ENCODE measurements at places on chromosomes 1 and 21.

GRCh38 chr1:150905301-150905700, 18.4 kb downstream of the CTXND2 start:
- DNase-seq: no peak

GRCh38 chr1:230270559-230271281, 155.4 kb downstream of the PGBD5 start:
- DNase-seq: peak; percentile 88

DNA sequence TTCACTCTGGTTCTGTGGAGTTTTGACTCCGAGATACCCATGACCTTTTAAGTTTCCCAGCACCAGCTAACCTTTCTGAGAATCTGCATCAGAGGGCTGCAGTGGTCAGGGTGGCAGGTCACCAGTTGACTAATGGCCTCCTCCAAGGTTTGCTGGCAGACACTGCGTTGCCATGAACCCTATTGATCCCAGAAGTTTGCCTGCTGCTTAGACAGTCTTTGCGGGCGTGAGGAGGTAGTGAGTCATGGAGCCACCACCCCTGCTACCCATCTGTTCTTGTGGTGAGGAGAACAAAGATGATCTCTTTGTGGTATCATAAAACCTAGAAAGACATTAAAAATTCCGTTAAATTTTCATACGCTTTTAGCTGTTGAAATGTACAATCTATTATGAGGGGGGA, 180.4 kb downstream of the FGGY start:
- DNase-seq: peak; percentile 89

DNA sequence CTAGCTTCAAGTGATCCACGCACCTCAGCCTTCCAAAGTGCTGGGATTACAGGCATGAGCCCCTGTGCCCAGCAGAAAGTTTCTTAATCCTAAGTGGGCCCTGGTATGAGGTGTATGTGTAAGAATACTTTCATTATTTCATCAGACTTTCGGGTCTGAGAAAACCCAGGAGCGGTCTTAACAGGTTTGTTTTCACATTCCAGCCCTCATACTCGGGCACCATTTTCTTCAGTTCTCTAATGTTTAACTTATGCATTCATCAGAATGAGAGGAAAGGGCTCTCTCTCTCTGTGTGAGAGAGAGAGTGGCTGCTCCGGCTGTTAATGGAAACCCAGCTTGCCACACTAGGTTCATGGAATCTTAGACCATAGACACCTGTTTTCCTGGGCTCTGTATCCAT, 4.2 kb upstream of the PADI1 start:
- no peak for DNase-seq

GRCh38 chr1:56409112-56409691, 170.2 kb downstream of the PLPP3 start:
- no peak for DNase-seq

GRCh38 chr21:34509151-34509550, 2.9 kb downstream of the KCNE1 start:
- no peak for DNase-seq

- DNase-seq: no peak
Measured at GRCh38 chr1:10530756-10531495, 56.2 kb downstream of the PEX14 start.

DNA sequence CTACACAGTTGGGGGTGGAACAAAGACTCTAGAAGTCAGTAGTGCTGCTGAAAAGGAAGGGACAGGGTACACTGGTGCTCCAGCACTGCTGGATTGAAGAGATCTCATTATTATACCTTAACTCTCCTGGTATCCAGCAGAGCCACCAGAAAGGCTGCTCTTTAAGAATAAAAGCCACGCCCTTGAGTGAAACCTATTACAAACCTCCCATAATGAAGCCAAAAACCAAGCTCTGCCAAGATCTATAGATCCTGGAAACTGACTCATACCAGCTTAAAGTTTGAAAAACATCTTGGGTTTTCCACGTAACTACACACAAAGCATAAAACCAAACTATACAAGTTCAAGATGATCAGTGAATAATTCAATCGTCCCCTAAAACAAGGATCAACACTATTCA, 38.0 kb downstream of the ADSS2 start:
- no peak for DNase-seq

DNA sequence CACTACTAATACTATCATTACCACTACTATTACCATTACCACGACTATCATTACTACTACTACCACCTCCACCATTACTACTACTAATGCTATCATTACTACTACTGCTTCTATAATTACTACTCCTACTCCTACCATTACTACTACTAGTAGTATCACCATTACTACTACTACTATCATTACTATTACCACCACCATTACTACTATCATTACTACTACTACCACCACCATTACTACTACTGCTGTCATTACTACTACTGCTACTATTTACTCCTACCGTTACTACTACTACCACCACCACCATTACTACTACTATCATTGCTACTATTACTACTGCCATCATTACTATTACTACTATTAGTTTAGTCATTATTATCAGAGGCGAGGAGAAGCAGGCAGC, 140.9 kb upstream of the KCNJ15 start:
- no peak for DNase-seq

- DNase-seq: peak; percentile 59
Measured at GRCh38 chr1:156295391-156295947, at the start of gene GLMP. TSS of gene GLMP (minus strand) at chr1:156295679. CDS start at chr1:156295645, 34 bp downstream.

- no peak for DNase-seq
Measured at GRCh38 chr1:186498695-186499389, 37.9 kb upstream of the PDC start.

DNA sequence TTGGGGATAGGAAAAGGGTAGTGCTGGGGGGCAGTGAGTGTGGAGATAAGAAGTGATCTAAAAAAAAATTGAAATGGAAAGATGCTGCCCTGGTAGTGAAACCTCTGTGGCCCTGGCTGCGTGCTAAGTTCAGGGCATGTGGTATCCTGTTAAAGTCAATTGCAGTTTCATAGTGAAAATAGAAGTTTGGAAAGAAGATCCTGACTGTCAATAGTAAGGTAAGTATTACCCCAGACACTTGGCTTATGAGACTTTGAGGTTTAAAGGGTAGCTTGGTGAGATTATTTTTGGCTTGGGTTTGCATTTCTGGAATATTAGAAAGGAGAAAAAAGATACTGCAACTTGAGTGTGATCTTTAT, 6.8 kb downstream of the ARID1A start:
- DNase-seq: no peak

GRCh38 chr21:38413958-38414548, 84.2 kb downstream of the ERG start:
- no peak for DNase-seq

DNA sequence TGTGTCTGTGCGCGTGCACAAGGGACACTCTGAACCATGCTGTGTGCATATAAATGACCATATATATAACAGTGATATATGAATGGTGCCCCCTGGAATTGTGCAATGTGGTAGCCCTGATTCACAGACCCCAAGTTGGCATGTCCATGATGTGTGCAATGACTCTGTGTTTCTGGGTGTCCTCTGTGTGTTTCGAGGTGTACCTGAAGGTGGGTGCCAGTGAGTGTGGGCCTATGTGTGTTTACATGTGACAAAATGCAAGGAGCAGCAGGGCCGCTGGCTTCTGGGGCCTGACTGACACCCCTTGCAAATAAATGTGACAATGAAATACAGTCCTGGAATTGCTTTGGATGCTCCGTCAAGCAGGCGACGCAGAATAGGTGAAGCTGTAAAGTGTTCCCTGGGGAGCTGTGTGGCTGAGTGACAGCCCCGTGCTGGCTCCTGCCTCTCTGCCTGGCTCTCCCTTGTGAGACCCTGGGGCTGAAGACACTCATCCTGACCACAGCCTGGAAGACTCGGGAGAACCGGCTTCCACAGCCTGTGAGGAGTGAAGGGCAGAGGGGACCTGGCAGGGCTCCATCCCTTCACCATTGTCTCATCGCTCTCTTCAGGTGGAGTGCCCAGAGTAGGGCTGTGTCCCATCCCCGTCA, 38.2 kb upstream of the CSF3R start:
- DNase-seq: no peak

- no peak for DNase-seq
Measured at GRCh38 chr1:11479375-11479979, 522 bp downstream of the DISP3 start.

DNA sequence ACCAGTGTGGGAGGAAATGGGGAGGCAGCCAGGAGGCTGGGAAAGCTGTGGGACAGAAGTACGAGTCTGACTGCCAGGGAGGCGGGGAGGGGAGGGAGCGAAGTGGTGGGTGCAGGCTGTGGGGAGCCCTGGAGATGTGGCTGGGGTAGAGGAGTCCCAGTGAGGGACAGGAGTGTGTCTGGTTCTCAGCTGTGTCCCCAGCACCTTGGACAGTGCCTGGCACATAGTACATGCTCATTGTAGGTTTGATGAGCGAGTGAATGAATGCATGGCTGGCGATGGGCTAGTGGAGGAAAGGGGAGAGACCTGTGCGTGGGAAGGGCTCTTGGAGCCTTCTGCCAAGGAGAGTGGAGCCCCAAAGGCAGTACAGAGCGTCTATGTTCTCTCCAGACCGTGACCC, 104.1 kb downstream of the SIK1 start:
- DNase-seq: no peak

- no peak for DNase-seq
Measured at GRCh38 chr1:22142315-22143064, 407 bp downstream of the WNT4 start.

- DNase-seq: no peak
Measured at GRCh38 chr1:212539737-212540430, 68.7 kb upstream of the ATF3 start.

DNA sequence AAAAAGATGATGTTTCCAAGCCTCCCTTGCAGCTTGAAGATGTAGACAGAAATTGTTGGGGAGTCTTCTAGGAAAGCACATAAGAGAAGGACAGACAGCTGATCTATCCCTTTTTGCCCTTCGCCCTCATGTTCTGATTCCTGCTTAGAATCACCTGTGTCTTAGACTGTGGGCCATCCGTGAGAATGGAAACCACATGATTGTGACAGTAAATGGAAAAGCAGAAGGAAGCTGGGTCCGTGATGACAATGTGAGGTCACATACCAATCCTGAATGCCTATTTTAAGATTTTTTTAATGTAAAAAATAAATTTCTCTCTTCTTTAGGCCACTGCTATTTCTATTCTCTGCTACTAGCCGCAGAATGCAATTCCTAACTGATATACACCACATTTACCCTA, 67.7 kb upstream of the C1orf87 start:
- DNase-seq: no peak

- no peak for DNase-seq
Measured at GRCh38 chr1:42282867-42283583, 52.0 kb downstream of the FOXJ3 start.
